LNCaP clone FGC (cell line): ENCODE measurements at places on chromosomes 5 and 9.
A peak's percentile ranks its signal among the peaks of the same experiment; 100 is the strongest.

GRCh38 chr9:15505921-15506320 lies 4.8 kb downstream of the PSIP1 start:
- no peak for DNase-seq

DNA sequence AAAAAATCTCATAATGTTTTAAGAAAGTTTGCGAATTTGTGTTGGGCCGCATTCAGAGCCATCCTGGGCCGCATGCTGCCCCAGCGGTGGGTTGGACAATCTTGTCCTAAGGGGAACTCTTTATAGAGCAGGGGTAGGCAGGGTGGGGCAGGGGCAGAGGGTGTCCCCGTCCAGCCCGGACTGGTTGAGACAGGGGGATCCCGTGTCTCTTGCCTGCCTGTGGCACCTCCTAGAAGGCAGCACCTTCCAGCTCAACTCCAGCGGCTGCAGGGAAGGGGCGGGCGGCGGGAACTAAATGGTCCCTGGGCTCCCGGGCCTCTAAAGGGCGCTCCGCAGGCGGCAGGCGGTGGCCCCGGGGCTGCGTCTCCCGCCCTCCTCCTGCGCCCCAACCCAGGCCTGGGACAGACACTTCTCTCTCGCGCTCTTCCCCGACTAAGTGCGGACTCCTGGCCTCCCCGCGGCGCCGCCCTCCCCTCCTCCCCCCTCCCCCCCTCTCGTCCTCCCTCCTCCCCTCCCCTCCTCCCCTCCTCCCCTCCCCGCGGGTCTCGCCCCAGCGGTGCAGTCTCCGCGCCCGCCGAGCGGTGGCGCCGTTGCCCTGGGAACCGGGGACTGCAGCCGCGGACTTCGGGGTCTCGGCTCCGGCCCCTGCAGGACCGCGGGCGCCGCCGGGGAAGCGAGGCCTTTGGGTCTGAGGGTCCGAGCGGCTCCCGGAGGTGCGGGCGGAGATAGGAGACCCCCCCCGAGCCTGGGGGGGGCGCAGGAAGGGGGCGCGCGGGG lies 132.6 kb downstream of the MRPL36 start:
- DNase-seq: no peak

- no peak for DNase-seq
Observed at GRCh38 chr9:33780276-33780675, 15.1 kb upstream of the PRSS3 start.

DNA sequence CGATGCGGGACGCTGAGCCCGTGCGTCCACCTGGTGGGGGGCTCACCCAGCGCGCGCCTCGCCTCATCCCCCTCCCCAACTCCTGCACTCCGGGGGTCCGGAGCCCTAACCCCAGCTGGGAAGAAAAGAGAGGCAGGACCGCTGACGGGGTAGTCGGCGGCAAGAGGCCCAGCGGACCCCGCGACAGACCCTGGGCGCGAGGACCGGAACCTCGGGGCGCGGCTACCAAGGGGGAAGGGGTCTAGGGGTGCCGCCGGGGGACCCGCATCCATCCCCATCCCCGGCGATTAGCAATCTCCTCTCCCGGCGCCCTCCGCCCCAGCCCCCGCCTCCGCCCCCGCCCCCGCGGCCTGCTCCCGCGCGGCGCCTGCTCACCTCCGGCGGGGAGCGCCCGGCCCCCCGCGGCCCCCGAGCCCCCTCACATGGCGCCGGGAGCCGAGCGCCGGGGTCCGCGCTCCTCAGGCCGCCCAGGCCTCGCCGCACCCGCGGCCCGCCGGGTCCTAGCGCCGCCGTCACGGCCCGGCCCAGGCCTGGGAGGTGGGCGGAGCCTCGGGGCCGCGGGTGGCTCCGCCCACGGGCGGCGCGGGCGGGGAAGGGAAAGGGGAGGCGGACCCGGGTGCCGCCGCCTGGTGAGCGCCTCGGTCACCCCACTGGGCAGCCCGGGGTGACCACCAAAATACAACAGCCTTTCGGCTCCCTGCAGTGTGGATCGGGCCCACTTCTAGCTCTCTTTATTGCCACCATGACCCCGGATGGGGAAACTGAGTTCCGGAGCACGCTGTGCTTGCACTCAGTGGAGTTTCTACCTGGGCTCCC lies at the start of gene ST6GALNAC6:
ST6GALNAC6 (minus strand) TSS at position 476 of the 816 bp plus-strand sequence. CDS start 1,622 bp downstream, outside the sequence.
- no peak for DNase-seq

GRCh38 chr5:135569755-135570452 lies 8.9 kb downstream of the CXCL14 start:
- no peak for DNase-seq

DNA sequence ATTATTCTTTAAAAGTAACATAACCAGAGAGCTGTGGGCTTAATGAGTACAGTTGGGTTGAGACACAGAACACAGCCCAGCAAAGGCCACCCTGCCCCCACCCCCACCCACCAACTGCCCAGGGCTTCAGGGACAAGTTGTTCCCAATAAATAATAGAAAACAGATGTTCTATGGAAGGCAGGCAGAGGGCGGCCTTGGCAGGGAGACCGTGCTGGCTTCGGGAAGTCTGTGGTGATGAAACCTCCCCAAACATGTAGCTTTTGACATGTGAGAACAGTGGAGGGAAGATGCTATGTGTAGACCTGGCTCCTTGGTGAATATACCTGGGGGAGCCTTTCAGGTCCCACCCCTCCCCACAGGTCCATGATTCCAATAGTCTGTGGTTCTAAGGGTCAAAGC lies 10.0 kb downstream of the TRAF1 start:
- DNase-seq: peak; percentile 83

GRCh38 chr5:101437351-101437750 lies 534.3 kb upstream of the ST8SIA4 start:
- no peak for DNase-seq

DNA sequence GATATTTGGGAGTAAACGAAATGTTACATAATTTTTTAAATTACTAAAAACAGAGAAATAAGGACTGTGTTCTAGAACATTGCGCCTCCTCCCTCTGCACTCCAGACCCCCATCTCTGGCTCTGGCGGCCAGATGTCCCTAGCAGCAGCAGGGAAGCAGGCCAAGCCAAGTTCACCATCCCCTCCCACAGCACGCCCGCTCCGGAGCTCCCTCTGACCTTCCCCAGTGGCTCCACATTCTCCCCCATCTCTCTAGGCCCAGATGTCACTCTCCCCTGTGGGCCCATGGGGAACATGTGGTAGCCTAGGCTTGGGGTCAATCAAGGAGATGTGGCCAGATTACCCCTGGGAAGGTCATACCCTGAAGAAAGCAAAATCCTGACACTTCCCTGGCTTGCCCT lies 6.3 kb upstream of the WNK2 start:
- DNase-seq: no peak

GRCh38 chr9:70602321-70603019 lies 188.0 kb upstream of the KLF9 start:
- DNase-seq: peak; percentile 61

DNA sequence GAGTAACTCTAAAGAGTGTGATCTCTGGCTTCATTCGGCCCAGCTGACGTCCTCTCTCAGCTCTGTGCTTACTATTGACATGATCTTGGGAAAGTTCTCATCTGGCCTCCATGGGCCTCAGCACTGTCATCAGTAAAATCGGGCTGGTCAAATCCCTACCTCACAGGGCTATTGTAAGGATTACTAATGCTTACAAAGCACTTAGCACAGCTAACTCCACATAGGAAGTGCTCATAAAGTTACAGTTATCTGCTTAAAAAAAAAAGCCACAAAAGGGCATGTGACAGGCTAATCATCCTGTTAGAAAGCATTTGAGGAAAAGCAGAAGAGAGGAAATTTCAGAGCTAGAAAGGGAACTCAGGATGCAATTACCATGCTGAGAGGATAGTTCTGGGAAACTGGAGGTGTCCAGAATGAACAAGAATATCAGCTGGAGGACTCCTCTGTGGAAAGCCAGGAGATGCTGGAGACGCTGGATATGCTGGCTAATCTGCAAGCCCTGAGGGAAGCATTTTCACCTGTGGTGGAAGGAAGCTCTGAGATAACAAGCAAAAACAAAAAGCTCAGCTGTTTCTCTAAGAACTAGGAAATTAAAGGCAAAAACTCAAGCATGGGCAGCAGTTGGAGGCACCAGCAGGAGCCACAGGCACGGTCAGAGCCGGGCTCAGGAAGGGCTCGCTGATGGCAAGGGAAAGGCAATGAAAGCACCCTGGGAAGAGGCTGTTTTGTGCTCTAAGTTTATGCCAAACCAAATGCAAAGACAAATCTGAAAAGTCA lies 4.4 kb upstream of the BHMT start:
- DNase-seq: no peak

DNA sequence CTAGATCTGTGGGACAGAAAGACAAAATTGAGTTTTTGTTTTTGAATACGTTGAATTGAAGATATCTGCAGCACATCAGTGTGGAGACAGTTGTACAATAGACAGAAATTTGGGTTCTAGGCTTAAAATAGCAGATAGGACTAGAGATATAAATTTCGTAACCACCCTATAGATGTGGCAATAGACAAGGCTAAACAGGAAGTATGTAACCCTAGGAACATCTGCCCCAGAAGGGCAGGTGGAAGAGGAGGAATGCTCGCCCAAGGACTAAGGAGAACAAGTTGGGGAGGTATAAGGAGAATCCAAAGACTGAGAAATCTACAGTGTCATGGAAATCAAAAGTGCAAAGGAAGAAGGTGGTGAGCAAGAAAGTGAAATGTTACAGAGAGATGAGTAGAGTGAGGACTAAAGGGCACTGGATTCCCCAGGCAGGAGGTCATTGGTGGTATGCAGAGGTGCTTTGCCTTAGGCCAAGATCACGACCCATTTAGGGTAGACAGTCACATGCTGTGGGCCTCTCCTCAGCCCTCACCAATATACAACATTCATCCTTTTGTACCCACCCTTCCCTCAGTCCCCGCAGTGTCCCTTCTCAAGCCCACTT lies 109.1 kb upstream of the ELL2 start:
- DNase-seq: no peak

DNA sequence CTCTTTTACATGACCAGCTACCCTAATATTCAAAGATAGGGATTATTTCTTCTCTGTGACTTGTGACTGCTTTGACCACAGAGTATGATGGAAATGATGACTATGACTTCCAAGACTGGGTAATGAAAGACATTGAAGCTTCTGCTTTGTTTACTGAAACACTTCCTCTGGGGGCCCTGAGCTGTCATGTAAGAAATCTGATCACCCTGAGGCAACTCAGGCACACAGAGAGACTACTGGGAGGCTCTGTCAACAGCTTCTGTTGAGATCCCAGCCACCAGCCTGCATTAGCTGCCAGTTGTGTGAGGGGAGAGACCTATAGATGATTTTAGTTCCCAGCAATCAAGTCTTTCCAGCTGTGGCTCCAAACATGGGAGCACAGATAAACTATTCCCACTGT lies 76.5 kb downstream of the KCTD16 start:
- DNase-seq: no peak

- DNase-seq: no peak
Observed at GRCh38 chr5:6712142-6712576, 1.1 kb upstream of the TENT4A start.

GRCh38 chr9:138046641-138047301 lies 169.2 kb downstream of the CACNA1B start:
- DNase-seq: no peak

DNA sequence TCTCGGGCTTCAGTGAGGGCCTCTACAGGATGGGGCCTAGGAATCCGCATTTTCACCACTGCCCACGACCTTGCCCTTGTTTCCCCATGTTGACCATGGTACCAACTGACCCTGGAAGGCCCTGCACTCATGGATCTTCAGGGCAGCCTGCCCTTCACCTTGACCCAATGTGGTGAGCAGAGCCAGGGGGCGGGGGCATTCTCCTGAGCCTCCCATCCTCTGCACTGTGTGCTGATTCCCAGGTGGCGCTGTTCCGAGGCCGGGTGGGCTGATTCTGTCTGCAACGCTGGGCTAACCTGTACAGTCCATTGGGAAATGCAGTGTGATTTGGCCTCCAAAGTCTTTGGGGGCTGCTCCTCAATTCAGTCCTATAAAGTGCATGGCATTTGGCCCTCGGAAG lies 68.7 kb downstream of the SHB start:
- no peak for DNase-seq

DNA sequence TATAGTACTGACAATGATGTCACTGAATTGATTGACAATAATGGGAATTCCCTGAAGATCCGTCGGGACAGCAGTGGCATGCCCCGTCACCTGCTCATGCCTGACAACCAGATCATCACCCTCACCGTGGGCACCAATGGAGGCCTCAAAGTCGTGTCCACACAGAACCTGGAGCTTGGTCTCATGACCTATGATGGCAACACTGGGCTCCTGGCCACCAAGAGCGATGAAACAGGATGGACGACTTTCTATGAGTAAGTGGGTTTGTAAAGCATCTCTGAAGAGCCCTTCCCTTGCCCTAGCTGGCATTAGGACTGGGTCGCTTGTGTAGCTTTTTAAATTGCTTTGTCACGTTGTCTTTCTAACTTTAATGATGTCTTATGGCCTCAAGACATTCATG lies 72.7 kb upstream of the WWC1 start:
- no peak for DNase-seq

- no peak for DNase-seq
Observed at GRCh38 chr5:3230254-3230653, 365.4 kb upstream of the IRX1 start.

GRCh38 chr9:93593144-93593658 lies 16.8 kb downstream of the PHF2 start:
- no peak for DNase-seq

GRCh38 chr9:71678999-71679398 lies 89.3 kb downstream of the CEMIP2 start:
- DNase-seq: no peak

DNA sequence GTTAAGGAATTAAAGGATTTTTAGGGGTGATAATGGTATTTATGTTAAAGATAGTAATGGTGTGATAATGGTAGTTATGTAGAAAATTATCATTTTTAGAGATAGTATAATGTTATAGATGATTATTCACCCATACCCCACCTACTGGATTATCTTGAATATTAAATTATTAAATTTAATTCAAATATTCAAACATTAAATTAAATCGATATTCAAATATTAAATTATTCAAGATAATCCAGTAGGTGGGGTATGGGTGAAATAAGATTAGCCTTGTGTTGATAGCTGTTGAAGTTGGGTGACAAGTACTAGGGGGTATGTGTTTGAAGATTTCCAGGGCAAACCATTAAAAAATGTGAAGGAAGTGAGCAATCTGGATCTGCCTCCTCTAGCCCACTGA lies 15.6 kb downstream of the FAM219A start:
- no peak for DNase-seq

DNA sequence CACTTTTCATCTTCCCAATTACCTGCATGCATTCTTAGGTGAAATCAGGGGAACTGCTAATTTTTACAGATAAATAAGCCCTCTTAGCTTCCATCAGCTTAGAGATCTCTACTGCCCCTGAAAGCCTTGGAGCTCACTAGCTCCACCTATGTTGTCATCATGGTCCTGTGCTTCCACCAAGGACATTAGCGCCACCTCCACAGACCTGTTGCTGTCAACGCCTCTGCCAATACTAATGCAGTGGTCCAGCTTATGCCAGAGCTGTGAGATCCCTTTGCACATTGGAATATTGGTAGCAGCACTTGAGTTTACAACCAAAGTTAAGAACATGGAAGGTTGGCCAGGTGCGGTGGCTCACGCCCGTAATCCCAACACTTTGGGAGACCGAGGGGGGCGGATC lies 7.7 kb upstream of the SHISAL2B start:
- DNase-seq: no peak

DNA sequence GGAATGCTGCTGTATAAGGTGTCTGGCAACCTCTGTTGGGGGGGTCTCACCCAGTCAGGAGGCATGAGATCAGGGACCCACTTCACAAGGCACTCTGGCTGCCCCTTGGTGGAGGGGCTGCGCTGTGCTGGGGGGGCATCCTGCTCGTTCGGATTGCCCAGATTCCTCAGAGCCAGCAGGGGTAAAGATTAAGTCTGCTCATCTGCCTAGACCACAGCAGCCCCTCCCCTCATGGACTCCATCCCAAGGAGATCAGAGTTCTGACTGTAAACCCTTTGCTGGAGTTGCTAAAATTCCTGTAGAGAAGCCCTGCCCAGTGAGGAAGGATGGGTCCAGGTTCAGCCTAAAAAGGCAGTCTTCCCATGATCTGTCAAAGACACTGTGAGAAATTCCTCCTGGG lies 262.0 kb upstream of the C9orf72 start:
- DNase-seq: no peak
